ENCODE measurements at places on chromosomes 12 and 14.

DNA sequence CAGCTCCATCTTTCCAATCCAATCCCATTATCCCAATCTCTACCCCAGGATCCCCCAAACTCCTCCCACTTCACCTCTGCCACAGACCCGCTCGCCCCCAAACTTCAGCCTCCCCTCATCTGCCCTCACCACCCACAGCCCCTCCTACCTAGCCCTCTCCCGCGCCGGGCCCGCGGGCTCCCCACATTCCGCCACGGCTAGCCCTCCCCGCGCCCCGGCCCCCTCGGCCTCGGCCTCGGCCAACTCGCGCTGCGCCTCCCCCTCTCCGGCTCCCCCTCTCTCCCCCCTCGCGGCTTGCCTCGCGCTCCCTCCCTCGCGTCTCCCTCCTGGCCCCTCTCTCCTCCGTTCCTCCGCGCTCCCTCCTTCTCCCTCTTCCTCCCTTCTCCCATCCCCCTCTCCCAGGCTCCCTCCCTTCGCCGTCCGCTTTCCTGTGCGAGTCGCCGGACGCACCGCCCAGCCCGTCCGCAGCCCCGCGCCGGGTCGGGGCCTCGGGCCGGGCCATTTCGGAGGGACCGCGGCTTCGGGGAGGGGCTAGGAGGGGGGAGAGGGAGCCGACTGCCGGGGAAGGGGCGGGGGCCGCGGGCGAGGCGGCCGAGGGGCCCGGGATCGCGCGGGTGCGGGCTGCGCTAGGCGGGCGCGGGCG, at the start of gene ATN1:
TSS of gene ATN1 (plus strand) at position 581 of the 643 bp plus-strand sequence. CDS start 6,043 bp downstream, outside the sequence.
- DNase-seq, result peak; percentile 52

DNA sequence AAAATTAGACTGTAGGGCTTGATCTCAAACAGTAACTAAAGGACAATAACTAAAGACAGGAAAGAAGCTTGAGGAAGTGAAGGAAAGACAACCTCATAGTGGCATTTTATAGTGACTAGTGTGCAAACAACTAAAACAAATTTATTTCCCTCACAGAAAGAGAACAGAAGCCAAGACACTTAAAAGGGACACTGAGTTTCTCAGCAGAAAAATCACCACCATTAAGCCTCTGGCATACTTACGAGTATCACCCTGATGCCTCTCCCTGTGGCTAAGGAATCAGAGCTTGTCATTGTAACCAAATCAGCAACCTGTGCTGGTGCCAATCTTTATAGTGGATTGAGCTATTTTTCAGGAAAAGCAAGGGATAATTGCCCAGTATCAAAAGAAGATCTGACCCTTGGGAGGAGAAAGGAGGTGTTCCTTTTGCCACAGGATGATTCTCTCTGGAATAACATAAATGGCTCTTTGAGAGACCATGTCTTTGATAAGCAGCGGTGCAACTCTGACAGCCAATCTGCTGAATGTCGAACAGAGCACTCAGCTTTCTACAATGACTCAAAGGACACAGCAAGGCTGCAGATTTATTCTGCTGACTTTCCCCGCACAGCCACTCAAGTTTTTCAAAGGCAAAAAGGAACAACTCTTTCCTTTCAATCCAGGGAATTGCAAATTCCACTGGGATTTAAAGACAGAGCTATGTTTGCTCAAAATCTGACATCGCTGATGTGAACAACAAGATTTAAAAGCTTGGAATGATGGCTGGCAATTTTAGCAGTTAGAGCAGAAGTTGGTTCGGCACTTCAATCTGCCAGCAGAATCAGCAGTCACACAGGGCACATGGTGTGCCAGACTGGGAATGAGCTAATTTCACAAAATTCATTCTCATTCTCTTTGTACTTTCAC, 34.6 kb downstream of the ATF7 start:
- DNase-seq, result no peak

GRCh38 chr12:46043972-46044520, 53.7 kb upstream of the SCAF11 start:
- no peak for DNase-seq

GRCh38 chr12:128813883-128814282, 9.9 kb downstream of the SLC15A4 start:
- DNase-seq, result no peak

Measured in activated naive CD8-positive, alpha-beta T cell treated with anti-CD3 and anti-CD28 coated beads, Interleukin-2, amount 50 U/mL, for 24 hours (primary cell).